ENCODE measurements at places on chromosomes 3 and 15.

- peak; percentile 48 for DNase-seq
Observed at GRCh38 chr3:184259878-184260723, 1.3 kb downstream of the CAMK2N2 start.

DNA sequence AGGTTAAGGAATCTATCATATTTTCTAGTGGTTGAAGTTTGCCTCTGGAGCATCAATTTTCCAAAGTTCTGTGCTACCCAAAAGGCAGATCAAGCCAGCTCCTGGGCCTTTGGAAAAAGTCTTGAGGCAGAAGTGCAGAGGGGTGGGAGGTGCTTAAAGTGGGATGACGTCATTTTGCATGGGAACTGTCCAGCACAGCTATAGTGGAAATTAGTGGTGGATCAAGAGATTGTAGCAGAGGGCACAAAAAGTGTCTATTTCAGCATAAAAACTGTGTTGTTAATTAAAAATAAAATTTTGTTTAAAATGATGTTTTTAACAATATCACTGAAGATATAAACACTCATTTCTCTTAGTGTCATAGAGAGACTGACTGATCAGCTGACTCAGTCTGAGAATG lies 221.9 kb downstream of the LRRN1 start:
- DNase-seq, result no peak

- peak; percentile 28 for DNase-seq
Observed at GRCh38 chr3:10945683-10946287, 46.8 kb upstream of the SLC6A1 start.

DNA sequence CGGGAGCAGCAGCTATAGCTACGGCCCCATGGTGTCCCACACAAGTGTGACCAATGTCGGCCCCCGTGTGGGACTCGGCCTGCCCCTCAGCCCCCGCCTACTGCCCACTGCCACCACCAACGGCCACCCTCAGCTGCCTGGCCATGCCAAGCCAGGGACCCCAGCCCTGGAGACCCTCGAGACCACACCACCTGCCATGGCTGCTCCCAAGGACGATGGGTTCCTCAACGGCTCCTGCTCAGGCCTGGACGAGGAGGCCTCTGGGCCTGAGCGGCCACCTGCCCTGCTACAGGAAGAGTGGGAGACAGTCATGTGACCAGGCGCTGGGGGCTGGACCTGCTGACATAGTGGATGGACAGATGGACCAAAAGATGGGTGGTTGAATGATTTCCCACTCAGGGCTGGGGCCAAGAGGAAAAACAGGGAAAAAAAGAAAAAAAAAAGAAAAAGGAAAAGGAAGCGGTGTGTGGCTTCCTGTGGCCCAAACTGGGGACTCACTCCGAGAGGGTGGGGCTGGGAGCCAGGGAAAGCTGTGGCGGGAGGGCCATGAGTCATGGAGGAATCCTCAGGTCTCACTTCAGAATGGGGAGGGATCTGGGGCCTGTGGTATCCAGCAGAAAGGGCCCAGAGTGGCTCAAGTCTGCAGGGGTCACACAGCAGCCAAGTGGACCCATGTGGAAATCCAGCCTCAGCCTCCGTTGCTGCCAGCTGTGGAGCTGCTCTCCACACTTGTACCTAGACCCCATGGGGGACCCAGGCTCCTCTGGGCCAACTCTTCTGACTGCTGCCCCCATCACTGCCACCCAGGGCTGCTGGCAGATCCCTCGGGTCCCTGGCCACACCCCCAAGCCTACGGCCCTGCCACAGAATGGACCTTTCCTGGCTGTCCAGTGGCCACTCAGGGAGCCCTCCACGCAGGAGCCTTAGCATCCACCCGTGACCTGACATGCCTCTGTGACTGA lies 26.1 kb downstream of the PTH1R start:
- no peak for DNase-seq

DNA sequence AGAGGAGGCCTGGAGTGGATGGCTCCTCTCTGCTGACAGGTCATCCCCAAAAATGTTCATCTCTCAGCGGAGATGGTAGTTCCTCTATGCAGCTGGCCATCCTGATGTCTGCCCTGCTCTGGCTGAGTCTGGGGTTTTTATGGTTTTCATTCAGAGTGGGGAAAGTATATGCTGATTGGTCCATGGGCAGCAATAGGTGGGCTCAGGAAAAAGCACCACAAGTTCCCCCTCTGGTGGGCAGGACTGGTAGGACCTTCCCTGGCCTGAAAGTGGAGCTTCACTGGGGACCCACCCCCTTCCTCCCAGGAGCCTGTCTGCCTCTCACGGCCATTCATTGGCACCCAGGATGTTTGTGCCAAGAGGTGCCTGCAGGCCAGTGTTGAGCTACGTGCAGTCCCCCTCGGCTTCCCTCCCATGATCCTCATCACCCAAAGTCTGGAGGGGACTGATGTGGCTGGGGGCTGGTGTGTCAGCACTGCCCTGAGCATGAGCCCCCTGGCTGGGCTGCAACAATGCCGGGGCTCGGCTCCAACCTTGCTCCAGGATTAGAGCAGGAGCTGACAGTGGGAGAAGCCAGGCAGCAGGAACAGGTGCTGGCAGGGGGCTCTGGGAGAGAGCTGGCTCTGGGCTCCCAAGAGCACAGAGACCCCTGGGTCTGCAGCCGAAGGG lies 13.1 kb upstream of the BLOC1S6 start:
- peak; percentile 17 for DNase-seq

GRCh38 chr15:86488046-86488445 lies 408.4 kb downstream of the AGBL1 start:
- DNase-seq, result no peak
